Right ventricle myocardium superior (tissue), 1 donor: ENCODE measurements at places on chromosomes 16 and 17. TPM values are rescaled to one million over a fixed set of nuclear protein-coding genes. Genes with fewer than 3 reads are reported as not detected.

DNA sequence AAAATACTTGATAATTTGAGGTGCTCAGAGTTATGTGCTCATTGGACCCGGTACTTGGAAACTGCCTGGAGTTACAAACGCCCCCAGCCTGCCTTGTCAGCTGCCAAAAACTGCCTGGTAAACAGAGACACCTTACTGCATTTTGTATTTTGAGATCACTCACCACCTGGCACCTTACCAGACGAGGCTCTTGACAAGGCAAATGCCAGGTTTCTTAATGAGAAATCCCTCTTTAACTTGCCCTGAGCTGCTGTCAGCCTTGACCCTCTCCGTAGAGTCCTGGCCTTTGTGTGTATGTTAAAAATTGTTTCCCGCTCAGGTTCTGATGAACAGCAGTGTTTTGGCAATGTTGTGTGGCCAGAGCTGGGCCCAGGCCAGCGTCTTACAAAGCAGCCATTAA is 28.8 kb downstream of the SYT17 start:
- DNase-seq = no peak

GRCh38 chr17:44384281-44384822 is 5.1 kb downstream of the ITGA2B start:
- no peak for DNase-seq

The CTNS gene
- total RNA-seq = 5.1 TPM

The STX1B gene
- total RNA-seq = 0.48 TPM

The TBL3 gene
- 20.3 TPM for total RNA-seq
